Activated CD8-positive, alpha-beta memory T cell treated with anti-CD3 and anti-CD28 coated beads for 1 hour (primary cell): ENCODE measurements at places on chromosomes 1 and 21.

DNA sequence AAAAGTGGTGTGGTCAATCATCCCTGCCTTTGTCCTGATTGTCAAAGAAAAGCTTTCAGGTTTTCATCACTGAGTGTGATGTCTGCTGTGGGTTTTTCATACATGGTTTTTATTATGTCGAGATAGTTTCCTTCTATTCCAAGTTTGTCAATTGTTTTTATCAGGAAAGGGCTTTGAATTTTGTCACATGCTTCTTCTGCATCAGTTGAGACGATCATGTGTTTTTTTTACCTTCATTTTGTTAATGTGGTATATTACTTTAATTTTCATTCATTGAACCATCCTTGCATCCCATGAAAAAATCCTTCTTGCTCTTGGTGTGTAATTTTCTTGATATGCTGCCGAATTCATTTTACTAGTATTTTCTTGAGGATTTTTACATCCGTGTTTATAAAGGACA lies 15.5 kb downstream of the PRKCZ start:
- no peak for DNase-seq

- no peak for DNase-seq
These were observed 2.5 kb downstream of the FMN2 start for GRCh38 chr1:240094041-240094722.

- no peak for DNase-seq
These were observed 77.9 kb downstream of the ZC3H11B start for GRCh38 chr1:219534991-219535390.

- no peak for DNase-seq
These were observed 90.6 kb upstream of the CNIH3 start for GRCh38 chr1:224525411-224526040.

GRCh38 chr1:172671591-172671990 lies 12.7 kb downstream of the FASLG start:
- no peak for DNase-seq

DNA sequence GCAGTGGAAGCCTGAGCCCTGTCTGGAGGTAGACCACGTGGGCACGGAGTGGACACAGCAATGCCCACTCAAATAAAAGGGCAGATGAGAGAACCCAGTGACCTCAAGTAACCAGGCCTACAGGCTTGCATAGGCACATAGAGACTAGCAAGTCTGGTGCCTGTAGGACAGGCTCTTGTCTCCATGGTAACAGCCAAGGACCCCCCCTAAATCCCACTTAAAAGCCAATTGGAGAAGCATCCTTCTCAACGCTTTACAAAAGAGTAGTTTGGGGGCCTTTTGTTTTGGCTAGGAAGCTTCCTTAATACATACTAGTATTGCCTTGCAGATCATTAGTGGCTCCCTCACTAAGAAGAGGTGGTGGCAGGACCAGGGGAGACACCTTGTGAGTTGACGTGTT lies 63.9 kb downstream of the VWA5B1 start:
- DNase-seq: no peak

DNA sequence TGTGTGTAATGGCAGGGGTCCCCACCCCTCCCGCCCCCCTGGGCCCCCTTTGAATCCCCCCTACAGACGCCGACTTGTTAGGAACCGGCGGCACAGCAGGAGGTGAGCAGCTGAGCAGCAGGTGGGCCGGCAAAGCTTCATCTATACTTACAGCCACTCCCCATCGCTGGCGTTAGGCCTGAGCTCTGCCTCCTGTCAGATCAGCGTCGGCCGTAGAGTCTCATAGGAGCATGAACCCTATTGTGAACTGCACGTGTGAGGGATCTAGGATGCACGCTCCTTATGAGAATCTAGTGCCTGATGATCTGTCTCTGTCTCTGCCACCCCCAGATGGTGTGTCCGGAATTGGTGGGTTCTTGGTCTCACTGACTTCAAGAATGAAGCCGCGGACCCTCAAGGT lies 14.9 kb upstream of the VPS26C start:
- no peak for DNase-seq

DNA sequence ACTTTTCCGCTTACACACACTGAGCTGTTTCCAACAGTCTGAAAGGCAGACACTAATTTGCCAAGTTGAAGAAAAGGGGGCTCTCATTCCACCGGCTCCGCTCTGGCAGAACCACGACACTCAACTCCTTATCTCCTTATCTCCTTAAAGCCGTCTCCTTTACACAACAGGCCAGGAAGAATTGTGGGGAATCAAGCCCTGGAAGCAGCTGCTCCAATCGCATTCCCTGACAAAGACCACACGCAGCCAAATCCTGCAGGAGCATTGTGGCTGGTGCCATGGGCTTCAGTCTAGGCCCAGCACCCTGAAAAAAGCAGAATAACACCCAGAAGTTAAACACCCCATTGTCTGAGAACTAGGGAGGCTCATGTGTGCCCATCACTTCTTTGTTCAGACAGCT lies 24.1 kb downstream of the SUSD4 start:
- no peak for DNase-seq

DNA sequence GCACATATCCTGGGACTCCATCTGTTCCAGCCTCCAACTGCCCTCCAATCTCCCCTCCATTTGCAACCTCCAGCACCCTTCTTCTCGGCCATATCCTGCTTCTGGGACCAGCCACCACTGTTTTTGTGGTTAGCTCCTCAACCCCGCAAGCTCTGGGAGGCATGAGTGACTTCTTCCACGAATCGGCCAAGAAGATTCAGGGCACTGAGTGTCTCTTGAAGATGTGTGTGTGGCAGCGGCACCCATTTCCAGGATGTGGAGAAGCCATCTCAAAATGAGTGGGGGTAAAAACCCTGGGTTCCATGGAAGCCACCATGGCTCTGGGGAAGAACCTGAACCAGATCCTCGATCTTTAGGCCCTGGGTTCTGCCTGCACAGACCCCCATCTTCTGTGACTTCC lies 194.6 kb downstream of the SLC45A1 start:
- no peak for DNase-seq

DNA sequence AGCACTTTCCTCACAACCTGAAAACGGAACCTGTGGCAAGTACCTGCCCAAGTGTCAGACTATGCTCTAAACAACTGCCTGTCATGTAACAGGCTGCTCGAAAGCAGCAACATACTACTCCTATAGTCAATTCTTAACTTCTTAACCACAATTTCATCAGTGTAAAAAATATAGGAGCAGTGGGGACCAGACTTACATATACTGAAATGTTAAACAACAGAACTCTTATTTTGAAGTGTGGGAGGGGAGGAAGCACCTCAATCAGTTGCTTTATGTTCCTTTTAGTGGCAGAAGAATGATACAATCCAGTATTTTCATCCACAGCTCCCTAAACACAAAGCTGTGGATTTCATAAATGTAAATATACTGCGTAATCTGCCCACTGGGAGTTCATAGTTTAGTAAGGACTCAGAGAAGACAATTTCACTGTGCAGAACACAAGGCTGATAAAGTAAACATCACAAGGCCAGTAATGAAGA lies 44.2 kb downstream of the WLS start:
- no peak for DNase-seq

DNA sequence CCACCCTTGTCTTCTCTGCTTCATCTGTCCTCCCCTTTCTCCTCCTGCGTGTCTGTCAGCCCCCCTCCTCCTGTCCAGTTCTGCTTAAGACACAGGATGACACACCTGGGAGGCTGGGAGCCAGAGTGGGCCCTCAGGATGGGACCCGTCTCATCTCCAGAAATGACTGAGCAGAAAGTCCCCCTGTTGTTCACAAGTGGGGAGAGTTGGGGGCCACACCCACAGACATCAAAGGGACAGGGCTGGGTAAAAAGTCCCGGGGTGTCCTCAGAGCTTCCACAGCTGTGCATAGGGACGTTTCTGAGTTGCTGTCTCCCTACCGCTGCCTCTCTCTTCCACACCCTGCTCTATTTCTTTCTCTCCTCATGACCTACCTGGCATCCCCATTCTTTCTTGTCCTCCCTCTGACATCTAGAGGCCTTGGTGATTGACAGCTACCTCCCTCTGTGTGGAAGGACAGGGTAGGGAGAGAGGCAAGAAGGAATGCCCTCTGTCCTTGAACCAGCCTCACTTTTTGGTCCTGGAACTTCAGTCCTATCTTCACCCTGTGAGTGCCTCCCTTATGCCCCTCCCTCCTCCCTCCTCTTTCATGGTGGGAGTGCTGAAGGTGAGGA lies 19.5 kb upstream of the SH2D2A start:
- no peak for DNase-seq

DNA sequence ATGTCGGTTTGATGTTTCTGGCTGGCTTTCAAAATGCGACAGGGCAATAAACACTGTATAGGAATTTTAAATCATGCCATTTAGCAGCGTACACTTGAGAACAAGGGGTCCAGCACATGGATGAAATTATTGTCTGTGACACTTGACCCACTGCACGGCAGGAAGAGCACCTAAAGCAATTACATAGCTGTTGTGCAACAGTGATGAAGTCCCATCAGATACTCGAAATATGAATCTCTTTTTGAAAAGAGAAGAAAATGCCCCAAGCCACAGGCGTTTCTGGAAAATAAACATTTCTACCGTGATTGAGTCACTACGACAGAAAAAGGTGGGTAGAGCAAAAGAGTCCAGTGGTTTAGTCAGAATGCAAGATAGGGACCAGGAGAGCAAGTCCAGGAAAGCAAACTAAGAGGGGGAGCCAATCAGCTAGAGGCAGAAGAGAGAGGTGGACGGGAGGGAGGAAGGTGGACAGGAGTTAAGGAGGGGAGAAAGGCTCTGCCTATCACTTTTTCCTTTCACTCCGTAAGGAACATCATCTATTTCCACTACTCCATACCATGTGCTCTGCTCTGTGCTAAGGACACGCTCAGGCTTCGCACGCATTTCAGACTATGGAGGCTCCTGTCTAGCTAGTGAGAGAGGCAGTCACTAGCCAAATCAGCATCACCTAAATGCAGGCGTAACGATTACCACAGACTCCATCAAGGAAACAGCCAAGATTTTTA lies 6.4 kb downstream of the DSCAM start:
- no peak for DNase-seq

DNA sequence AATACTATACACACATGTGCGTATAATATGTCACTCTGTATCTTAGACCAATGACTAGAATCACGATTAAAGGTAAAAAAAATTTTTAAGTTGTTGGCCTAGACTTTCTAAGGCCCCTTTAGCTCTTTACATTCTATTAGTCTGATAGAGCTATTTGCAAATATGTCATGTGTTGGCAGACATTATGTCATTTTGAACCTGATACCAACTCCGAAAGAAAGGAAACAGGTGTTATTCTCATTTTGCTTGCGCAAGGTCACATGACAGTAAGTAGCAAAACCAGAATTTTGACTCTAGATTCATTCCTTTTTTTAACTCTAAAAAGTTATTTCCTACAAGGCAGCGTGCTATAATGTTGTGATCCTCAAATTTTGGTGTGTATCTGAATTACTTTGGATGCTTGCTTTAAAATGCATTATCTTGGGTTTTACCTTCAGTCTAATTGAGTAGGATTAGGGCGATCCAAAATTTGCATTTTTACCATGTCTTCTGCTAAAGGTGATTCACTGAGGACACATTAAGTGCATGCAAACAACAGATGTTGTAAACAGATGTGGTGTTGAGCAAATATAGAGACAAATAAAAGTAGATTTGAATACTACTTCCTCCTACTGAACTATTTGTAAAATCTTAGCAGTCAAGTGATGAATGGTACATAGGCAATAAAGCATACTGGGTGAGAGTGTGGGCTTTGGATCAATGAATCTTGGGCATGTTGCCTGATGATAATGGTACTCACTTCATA lies 63.5 kb upstream of the KIAA1614 start:
- no peak for DNase-seq

- no peak for DNase-seq
These were observed 28.0 kb upstream of the FOXO6 start for GRCh38 chr1:41333146-41333784.

DNA sequence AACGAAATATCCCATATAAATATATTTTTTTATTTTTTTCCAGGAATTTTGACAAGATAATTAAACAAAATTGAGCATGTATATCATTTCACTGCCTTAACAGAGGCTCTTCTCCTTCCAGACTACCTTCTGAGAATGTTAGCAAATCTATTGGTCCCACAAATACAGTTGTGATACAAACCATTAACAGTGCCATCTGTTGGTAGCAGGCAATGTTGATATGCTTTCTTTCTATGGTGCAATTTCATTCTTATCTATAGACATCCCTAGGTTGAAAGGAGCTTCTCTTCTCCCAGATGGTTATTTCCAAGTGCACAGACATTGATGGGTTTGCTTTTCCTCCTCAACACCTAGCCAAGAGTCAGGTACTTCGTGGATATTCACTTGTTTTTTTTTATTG lies 303.6 kb downstream of the USH2A start:
- DNase-seq: no peak

DNA sequence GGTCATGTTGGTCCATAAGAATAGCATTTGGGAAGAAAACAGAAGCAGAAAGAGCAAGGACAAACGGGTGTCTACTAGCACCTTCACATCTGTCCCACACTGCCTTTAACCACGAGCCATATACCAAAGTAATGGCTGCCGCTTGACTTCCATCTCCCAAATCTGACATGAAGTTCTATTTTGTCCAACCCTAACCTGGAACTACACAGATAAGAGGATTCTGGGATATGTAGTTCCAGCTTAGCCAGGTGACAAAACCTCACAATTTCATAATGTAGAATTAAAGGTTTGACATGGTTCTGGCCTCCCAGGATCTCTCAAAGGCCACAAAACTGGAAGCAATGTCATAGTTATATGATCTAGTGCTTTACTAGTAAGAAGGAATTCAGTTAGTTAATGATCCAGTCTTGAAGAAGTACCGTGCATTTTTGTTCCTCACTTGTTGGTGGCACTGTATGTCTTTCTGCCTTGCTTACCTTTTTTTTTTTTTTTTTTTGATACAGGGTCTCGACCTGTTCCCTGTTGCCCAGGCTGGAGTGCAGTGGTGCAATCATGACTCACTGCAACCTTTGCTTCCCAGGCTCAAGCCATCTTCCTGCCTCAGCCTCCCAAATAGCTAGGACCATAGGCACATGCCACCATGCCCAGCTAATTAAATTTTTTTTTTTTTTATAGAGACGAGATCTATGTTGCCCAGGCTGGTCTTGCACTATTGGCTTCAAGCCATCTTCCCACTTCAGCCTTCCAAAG lies 17.5 kb downstream of the PTGFRN start:
- DNase-seq: no peak

DNA sequence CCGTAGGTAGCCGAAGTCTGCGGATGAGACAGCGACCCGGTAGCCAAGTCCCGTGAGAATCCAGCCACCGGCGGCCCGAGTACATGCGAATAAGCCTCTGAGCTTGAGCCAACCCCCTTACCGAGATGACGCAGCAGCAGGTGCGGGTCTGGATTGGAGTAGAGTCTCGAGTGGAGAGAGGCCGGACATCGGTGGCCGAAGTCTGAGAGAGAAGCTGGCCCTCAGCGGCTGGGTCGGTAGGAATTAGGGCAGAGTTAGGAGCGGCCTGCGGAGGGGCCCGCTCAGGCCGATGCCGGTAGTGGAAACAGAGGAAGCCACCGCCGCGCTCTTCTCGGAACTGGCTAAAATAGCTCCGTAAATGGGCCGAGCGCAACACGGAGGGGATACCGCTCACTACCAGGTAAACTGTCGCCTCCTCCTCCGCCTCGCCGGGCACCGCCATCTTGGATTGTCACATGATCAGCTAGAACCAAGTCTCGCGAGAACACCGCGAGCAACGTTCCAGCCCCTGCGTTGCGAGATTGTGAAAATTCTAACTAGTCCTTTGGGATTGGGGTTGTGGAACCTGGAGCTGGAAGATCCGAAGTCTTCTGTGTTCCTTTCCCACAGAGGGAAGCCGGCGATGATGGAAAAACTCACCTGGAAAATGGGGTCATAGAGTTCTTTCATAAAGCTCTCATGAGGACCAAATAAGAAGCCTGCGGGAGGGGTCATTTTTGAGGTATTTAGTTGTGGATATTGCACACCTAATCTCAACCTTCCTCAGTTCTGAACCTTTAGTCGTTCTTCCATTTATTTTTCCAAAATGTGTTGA lies at the start of gene GPATCH3:
Gene GPATCH3 (minus strand): TSS at position 467 of the 814 bp plus-strand sequence. CDS start 25 bp downstream, at position 442.
- DNase-seq: peak; percentile 76
